A375 (cell line): ENCODE measurements at places on chromosomes 11 and 22. TPM values are rescaled to one million over a fixed set of nuclear protein-coding genes. Genes with fewer than 3 reads are reported as not detected.

The OR2AG1 gene
- total RNA-seq = not detected in 2 replicates

The CRYBB3 gene
- 1.1 TPM in 1 of 2 replicates, not detected in the other for total RNA-seq

The NPAS4 gene
- total RNA-seq = not detected in 2 replicates

The OR5A1 gene
- total RNA-seq = not detected in 2 replicates

The CASP1 gene
- total RNA-seq = not detected in 2 replicates

The RHOD gene
- not detected in 2 replicates for total RNA-seq

The IFTAP gene
- total RNA-seq = 13.0 and 25.8 TPM in 2 replicates

The CST6 gene
- total RNA-seq = 0.19 and 0.91 TPM in 2 replicates

The BATF2 gene
- total RNA-seq = 1.3 TPM in 2 replicates

The POLR3H gene
- 15.0 and 22.0 TPM in 2 replicates for total RNA-seq

The APOBEC3F gene
- 2.9 and 3.5 TPM in 2 replicates for total RNA-seq
